ENCODE measurements at places on chromosomes 11 and 22.

DNA sequence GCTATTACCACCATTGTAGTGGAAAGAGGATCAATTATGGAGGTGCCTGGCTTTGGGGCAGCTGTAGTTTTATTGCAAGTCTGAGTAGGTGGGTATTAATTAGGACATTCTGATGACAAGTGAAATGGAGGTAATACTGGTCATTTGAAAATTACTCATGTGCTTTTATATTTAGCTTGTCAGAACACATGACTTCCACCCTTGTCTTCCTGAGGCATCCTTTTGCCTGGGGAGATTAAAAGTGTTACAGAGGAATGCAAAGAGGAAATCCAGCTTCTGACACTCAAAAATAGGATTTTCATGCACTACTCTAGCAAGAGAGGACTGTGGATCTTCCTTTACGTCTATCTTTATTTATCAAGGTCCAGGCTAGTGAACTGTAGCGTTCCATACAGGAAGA, 44.7 kb upstream of the CAPRIN1 start:
- no peak for DNase-seq

DNA sequence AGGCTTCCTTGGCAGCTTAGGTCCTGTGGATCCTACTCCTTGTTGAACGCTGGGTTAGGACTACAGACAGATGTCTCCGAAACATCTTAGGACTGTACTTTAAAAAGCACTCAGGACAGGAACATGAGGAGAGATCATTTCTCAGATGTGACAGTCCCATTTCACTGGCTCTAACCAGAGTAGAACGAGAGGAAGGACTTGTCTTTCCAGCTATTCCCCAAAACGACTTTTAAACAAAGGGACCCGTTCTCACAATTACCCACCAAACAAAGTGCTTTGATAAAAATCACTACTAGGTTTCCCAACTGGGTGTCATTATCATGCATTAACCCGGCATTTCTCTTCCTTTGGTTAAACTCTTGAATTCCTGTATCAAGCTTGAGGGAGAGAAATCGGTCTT, 84.7 kb upstream of the BARX2 start:
- DNase-seq = no peak

GRCh38 chr22:44659140-44659539, 42.9 kb upstream of the PRR5 start:
- no peak for DNase-seq

- DNase-seq = no peak
Measured at GRCh38 chr11:46661836-46662235, 38.6 kb downstream of the ARHGAP1 start.

GRCh38 chr11:32635819-32636218, 52.2 kb downstream of the EIF3M start:
- no peak for DNase-seq

GRCh38 chr22:30969532-30970355, 679 bp downstream of the TUG1 start:
- DNase-seq = peak; percentile 46

DNA sequence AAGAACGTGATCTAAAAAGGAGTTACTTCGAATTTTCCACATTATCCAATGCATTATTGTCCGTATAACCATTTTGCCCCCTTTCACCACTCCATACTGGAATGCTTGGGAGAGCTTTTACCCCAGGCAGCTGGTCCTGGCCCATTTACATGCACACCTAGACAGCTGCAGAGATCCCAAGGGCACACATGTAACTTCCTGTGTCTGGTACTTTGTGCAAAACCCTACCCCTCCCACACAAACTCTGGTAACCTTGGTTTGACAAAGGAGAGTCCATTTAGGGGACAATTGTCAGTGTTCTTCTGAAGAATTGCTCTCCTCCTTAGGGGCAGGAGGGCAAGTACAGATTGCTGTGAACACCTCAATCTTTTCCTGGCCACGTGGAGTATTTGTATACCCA, 57.3 kb upstream of the SORL1 start:
- DNase-seq = no peak

DNA sequence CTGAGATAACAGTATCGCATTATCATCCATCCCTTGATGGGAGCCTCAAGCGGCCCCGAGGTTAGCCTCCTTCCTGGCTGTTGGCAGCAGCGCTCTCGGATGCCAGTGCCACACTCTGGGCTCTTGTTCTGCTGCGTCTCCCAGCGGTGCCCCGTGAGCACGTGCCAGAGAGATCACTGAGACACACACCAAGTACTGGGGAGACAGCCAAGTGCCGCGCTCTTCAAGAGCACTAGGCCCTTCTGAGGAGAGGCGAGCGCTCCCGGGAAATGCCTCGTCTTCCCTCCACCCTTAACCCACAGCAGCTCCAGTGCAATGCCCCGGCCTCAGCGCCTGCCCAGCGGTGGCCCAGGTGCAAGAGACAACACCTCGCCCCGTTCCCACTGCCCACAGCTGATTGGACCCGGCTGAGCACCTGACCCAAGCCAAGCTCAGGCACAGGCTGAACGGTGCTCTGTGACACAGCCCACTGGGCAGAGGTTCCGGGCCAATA, 248.3 kb upstream of the NARS2 start:
- no peak for DNase-seq

GRCh38 chr11:112364962-112365481, 104.4 kb upstream of the PLET1 start:
- DNase-seq = no peak

GRCh38 chr22:20131859-20132685, 468 bp downstream of the ZDHHC8 start:
- DNase-seq = no peak

DNA sequence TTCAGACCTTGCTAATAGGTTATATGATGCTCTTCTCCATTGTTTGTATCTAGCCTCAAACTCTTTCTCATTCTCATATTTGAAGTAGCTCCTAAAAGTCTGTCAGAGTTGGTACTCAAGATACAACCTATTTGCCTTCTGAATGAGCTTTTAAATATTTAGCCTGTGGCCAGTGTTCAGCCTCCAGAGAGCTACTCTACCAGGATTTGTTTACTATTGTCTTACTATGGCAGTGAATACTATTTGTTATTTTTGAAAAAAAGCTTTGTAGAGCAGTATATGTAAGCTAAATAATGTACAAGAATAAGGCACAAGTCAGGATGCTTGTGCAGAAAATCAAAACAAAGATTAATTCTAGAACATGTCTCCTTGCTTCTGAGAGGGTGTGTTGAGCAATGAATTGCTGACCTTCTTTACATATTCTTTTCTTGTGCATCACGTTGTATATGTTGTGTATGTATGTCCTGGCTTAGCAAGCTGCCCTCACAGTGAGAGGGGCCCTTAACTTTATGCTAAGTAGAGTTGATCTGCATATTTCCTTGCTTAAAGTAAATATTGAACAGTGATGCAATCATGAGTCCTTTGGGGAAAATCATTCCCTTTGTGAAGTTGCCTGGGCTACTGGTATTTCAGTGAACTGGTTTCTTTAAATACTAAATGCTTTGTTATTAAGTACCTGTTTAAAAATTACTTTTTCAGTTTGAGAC, 438.0 kb downstream of the LUZP2 start:
- no peak for DNase-seq

DNA sequence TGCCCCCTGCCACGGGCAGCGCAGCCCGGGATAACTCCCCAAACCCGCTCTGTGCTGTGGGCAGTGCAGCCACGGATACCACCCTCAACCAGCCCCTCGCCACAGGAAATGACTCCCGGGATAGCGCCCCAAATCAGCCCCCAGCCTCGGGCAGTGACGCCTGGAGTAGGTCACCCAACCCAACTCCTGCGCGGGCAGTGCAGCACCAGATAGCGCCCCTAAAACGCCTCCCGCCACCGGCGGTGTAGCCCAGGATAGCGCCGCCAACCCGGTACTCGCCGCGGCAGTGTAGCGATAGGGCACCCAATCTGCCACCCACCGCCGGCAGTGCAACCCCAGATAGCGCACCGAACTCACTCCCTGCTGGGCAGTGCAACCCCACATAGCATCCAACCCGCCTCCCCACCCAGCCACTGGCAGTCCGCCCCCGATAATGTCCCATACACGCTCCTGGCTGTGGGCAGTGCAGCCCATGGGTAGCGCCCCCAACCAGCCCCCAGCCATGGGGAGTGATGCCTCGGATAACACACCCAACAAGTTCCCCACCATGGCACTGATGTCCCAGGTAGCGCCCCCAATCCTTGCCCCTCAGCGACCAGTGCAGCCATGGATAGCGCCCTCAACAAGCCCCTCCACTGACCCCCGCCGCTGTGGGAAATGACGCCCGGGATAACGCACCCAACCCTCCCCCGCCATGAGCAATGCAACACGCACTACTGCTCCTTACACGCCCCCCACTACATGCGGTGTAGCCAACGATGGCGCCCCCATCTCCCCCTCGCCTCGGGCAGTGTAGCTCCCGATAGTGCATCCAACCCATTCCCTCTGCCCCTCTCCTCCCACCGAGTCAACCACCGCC, 1.5 kb downstream of the RFPL2 start:
- no peak for DNase-seq

DNA sequence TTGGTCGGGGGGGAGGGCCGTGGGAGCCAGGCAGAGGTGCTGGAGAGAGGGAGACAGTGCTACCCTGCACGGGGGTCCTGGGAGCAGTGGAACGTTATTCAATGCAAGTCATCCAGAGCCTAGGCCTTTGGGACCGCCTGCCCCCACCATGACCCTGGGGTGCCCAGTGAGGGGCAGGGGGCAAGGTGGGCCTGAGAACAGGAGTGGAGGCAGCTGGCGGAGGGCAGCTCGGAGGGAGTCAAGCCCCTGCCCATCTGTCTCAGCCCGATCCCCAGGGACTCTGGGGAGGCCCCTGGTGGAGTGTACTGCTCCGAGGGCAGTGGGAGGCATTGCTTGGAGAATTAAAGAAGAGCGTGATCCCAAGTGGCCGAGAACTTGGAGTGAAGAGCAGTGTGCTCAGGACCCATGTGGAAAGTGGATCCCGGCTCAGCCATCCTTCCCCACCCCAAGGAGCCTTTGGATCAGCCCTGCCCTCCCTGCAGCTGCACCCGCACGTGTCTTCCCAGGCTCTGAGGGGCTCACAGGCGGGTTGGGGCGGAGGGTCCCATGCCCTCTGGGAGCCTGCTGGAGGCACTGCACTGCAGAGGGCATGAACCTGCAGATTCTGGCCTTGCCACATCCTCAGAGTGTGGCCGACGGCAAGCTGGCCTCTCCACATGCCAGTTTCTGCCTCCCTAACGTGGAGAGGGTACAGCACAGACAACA, 34.0 kb upstream of the SMIM38 start:
- DNase-seq = no peak

All from NK-92 treated with Interleukin-12 subunit alpha and Interleukin-12 subunit beta, amount 100 ng/mL, for 24 hours (cell line).